Amniotic epithelial cell (primary cell): ENCODE measurements at places on chromosomes 16 and 17.

DNA sequence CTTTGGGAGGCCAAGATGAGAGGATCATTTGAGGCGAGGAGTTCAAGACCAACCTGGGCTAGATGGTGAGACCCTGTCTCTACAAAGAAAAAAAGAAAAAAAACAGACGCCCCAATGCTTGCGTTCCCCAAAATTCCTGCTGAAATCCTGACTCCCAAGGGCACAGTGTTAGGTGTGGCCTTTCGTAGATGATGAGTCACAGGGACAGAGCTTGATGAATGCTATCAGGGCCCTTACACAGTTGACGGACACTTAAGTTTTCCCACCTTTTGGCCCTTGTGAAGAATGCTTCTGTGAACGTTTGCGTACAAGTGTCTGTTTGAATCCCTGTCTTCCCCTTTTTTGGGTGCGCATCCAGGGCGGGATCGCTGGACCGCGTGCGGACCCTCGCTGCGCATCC is 16.5 kb upstream of the ZNF750 start:
- DNase-seq, result no peak

- no peak for DNase-seq
Observed at GRCh38 chr16:20647736-20648135, 49.7 kb downstream of the ACSM1 start.

GRCh38 chr16:80104401-80104800 is 436.4 kb upstream of the DYNLRB2 start:
- no peak for DNase-seq

DNA sequence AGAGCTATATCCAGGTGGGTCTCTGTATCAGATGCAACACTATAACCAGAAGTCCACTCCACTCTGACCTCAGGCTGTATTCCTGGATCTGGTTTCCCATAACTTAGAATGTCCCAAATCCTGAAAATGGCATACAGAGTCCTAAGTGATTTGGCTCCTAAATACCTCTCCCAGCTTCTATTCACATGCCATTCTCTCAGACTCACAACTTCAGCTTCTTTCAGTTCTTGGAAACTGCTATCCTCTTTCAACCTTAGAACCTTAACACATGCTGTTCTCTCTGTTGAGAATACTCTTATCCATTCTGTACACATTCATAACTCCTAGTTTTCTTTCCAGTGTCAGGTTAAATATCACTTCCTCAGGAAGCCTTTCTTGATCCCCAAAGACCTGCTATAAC is 132.0 kb downstream of the BRIP1 start:
- no peak for DNase-seq

DNA sequence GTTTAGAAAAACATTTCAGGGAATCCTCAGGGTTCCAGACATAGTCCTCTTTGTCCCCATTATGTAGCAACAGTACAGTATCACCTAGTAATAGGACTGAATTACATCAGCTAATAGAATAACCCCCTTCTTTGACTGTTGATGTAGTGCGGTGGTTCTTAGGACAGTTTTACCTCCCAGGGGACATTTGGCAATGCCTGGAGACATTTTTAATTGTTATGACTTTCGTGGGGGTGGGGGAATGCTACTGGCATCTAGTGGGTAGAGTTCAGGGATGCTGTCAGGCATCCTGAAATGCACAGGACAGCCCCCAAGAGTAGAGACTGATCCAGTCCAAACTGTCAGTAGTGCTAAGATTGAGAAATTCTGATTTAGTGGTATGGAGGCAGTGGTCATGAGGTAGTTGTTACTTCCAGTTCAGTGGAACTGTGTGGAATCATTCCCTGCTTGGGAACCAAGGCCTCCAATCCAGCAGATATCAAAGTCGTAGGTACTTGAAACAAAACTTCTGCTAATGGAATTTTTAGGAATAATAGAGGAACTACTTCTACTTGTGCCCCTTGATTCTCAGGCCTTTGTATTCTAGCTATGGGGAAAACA is 20.3 kb downstream of the NF1 start:
- no peak for DNase-seq

- DNase-seq, result no peak
Observed at GRCh38 chr16:62548095-62548494, 511.9 kb upstream of the CDH8 start.

DNA sequence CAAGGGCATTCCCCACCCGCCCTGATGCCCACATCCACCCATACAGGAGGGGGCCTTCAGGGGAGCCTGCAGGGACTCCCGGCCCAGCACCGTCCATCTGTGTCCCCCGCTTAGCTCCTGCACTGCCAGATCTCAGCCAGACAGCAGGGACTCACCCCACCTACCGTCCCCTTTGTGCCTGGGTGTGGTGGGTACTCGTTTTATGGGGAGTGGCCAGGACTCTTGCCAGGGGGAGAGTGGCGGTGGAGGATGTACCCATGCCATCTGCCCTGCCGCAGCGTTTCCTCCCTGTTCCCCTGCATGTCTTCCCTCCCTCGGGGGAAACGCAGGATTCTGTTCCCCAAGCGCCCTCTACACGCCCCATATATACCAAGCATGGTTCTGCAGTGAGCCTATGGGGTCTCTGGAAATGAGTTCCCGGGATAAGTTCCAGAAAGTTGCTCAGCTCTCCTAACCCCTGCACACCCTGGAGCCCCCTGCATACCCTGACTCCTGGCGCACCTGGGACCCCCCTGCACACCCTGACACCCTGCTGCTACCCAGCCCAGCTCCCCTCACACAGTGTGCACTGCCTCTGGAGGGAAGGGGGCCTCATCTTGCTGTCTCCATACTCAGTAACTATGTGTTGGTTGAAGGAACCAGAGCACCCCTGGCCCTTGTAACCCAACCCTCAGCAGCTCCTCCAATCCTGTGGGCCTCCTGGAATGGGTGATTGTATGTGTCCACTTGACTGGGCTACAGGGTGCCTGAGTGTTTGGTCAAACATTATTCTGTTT is 4.2 kb upstream of the MAFG start:
- no peak for DNase-seq

DNA sequence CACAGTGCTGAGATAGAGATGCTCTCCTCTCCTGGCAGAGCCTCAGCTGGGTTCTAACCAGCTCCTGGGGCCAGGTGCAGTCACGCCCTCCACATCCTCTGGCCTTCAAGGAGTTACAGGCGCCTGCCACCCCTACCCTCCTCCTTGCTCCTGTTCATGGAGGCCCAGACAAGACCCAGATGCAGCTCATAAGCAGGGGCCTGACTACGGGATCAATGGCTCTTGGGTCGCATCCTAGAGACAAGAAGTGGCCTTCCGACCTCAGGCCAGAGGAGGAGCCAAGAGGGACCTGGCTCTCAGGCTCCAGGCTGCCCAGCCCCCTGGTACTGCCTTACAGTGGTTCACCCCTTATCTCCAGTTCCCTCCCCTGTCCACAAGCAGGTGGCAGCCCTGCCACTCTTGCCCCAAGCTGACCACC is 23.0 kb downstream of the ARHGAP27 start:
- DNase-seq, result no peak

- no peak for DNase-seq
Observed at GRCh38 chr16:80684136-80684765, 120.1 kb downstream of the CDYL2 start.

DNA sequence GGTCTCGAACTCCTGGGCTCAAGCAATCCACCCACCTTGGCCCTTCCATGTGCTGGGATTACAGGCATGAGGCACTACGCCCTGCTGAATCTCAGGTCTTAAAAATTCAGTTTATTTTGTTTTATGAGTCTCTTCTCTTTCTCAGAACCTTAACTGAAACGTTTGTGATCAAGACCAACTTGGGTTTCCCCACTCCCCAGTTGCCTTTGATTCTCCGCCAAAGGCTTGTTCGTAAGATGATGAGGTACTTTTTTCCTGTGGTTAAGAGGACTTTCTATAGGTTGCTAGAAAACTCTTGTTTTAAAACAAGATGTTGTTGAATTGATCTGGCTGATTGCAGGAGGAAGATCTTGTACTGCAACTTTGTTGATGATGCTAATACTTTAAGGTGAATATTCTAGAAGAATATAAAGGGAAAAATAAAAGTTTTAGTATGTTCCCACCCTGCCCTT is 11.7 kb downstream of the ABCC1 start:
- DNase-seq, result no peak

- DNase-seq, result no peak
Observed at GRCh38 chr17:43309505-43310332, 75.9 kb upstream of the RNU2-1 start.
